ENCODE measurements at places on chromosomes 6 and 20.

- no peak for DNase-seq
Observed at GRCh38 chr6:169234634-169235033, 19.0 kb downstream of the THBS2 start.

GRCh38 chr6:39892490-39893129, 41.7 kb downstream of the MOCS1 start:
- peak; percentile 44 for DNase-seq

DNA sequence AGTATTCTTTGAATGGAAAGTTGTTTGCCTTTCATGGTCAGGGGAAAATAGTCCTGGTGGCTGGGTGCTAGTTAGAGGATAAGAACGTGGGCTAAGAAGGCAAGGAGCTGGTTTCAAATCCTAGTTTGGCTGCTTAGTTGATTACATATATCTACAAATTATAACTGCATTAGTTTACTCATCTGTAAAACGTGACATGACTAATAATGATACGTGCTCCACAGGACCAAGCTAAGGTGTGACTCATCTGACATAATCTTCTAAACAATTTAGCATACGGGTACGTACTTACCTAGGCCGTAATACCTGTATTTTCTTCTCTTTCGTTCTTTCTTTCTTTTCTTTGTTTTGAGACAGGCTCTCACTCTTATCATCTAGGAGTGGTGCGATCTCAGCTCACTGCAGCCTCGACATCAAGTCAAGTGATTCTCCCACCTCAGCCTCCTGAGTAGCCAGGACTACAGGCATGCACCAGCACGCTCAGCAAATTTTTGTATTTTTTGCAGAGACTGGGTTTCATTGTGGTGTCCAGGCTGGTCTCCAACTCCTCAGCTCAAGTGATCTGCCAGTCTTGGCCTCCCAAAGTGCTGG, 1274.2 kb upstream of the GJE1 start:
- DNase-seq, result no peak

GRCh38 chr6:13239530-13240455, 88.5 kb downstream of the TBC1D7 start:
- DNase-seq, result no peak

- DNase-seq, result no peak
Observed at GRCh38 chr6:121040831-121041230, 293.4 kb downstream of the TBC1D32 start.

GRCh38 chr20:62970307-62971210, 18.1 kb downstream of the SLC17A9 start:
- DNase-seq, result no peak

DNA sequence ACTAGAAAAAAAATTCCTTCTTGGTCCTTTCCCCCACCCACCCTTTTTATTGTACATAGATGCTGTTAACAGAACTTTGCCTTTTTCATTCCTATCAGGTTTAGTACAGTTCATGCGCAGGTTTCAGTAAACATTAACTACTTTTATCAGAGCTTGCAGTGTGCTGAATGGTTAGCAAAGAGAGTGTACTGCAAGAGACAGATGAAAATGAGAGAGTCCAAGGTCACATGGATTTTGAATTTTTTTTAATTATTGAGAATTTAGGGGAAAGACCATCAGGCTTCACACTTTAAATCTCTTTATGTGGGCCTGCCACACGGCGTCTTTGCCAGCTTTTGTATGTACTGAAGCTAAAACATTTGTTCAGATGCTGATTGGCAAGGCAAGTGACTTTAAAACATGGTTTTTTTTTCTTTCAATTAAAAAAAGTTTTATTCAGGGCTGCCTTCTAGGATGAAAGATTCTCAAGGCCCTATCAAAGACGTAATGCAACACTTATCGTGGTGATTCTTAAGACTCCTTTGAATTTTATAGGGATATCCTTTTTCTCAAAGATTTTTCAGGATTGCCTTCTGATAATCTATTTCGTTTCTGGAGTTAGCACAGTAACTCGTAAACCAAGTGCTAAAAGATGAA, 32.2 kb downstream of the RREB1 start:
- no peak for DNase-seq

GRCh38 chr20:15930311-15931305, 642.6 kb downstream of the KIF16B start:
- peak; percentile 14 for DNase-seq

- DNase-seq, result no peak
Observed at GRCh38 chr6:15864038-15864707, 201.3 kb upstream of the DTNBP1 start.

GRCh38 chr6:25359191-25359861, 80.2 kb downstream of the CARMIL1 start:
- no peak for DNase-seq

GRCh38 chr6:100685747-100686146, 195.4 kb downstream of the ASCC3 start:
- no peak for DNase-seq

DNA sequence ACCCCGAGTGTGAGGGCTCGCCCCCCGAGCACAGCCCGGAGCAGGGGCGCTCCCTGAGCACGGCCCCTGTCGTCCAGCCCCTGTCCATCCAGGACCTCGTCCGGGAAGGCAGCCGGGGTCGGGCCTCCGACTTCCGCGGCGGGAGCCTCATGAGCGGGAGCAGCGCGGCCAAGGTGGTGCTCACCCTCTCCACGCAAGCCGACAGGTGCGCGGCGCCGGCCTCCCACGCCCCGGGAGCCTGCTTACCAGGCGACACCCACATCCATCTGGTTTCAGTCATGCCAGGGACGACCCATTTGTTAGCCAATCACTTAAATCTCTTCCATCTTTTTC, 73.5 kb upstream of the PBOV1 start:
- DNase-seq, result no peak

DNA sequence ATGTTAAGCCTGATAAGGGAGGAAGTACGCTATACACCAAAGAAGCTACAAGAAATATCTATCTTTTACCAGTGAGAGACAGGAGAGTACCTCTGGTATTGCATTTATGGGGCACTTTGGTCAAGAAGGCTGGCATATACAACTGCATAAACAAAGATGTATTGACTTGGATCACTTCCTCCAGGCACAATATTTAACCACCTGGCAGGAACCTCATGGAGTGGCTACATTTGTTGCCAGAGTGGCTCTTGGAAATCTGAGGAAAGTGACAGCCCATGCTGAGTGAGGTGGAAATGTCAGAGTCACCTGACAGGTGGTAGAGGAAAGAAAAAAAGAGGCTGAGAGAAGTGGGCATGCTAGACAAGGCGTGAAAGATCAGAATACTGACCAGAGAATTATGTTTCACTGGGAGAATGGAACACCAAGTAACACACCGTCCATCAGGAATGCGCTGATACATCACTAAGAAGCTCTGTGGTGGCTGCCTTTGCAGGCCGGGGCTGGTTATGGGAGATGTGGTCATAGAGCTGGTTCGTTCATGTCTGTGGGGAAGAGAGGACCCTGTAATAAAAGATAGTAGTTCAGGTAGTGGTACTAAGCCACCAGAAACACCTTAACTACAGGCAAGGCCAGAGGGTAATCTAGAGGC, 61.4 kb upstream of the UFL1 start:
- no peak for DNase-seq

DNA sequence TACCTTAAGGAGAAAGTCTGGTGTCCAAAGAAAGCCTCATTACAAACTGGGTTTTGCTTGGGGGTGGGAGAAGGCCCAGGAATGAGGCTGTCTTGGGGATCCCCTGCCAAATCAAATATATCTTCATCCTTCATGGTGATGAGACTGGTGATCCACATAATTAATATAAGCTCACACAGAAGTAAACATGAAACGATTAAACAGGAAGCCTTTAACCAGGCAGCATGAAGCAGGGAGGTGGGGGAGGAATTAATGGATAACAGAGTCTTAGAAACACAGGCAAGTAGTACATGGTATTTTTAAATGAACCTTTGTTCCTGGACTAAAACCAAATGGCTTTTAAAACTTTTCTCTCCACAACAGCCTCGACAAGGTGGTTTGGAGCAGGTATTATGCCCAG, 437.5 kb downstream of the TFAP2A start:
- no peak for DNase-seq

- no peak for DNase-seq
Observed at GRCh38 chr6:169885831-169886230, 134.4 kb downstream of the ERMARD start.

- DNase-seq, result no peak
Observed at GRCh38 chr20:52975029-52975732, 3.0 kb downstream of the TSHZ2 start.

- DNase-seq, result no peak
Observed at GRCh38 chr20:60295214-60295613, 337.0 kb downstream of the CDH26 start.

GRCh38 chr6:144566868-144567615, 281.9 kb downstream of the UTRN start:
- peak; percentile 45 for DNase-seq

GRCh38 chr6:25504661-25505060, 147.4 kb upstream of the SCGN start:
- DNase-seq, result no peak

DNA sequence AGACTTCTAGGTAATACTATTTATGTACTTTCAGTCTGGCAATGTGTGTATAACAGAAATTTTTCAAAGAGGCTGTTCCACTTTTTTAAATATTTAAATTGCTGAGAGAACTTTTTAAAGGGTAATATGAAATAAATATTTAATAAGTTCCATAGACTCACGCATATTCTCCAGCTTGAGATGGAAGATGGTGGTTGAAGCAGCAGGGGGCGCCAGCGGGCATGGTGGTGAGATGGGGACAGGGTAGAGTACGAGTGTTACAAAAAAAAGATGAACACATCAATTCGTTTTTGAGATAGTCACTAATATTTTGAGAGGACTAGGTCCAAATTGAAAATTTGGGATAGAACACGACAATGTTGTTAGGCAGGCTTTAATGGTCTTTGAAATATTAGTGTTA, 68.4 kb downstream of the RSPO3 start:
- no peak for DNase-seq

- no peak for DNase-seq
Observed at GRCh38 chr6:89433252-89434149, 549 bp downstream of the ANKRD6 start.

DNA sequence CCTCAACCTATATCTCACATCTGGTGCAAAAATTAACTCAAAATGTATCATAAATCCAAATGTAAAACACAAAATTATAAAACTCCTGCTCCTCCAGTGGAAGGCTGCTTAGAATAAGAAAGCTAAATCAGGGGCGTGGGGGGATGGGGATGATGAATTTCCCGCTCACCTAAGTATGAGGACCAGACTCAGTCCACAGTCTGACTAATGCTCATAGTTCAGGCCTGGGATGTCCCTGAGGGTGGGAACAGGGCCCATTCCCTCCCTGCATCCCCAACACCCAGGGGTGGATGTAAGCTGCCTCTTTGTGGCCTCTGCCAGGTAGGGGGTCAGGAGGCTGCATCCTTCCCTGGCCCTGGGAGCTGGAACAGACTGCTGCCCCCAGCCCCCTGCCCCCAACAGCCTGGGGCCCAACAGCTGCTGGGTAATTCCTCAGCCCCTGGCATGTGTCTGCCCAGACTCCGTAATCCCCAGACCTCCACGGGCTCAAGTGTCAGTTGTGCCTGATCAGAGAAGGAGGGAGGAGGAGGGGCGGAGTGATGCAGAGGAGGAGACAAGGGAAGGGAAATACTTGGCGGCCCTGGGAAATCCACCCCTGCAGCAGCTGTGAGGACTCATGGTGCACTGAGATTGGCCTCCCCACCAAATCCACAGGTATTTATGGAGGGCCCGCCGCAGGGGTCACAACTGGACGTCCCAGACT, 224.5 kb downstream of the PREX1 start:
- no peak for DNase-seq

- no peak for DNase-seq
Observed at GRCh38 chr6:3232017-3232945, 4.8 kb upstream of the TUBB2B start.

DNA sequence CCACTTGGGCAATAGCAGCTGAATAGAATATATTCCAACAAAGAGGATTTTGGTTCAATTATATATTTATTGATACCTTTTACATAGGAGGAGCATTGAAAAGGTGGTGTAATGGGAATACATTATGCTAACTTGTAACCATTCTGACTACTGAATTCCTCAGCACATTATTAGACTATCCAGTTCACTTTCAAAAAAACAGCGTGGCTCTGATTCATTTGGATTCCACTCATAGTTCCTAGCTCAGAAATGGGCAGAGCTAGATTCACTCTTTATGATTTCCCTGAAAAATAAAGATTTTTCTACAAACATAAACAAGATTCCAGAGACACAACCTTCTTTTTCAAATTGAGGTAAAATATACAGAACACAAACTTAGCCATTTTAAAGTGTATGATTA, 9.2 kb upstream of the TRERF1 start:
- no peak for DNase-seq

DNA sequence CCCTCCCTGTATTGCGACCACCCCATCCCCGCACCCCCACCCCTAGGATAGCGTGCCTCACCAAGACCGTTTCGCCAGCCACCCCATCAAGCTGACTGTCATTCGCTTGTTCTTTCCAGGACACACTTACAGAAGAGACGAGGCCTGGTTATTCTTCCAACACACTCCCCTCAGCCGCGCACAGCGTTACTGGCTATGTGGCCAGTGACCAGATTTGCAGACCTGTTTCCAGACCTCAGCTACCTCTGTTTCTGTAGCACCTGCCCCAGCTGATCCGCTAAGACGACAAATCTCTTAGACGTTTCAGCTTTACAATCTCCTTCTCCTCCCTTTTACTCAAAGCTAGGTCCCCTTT, 26.1 kb downstream of the HLA-F start:
- no peak for DNase-seq

GRCh38 chr20:13777171-13777601, 7.5 kb downstream of the ESF1 start:
- DNase-seq, result no peak

DNA sequence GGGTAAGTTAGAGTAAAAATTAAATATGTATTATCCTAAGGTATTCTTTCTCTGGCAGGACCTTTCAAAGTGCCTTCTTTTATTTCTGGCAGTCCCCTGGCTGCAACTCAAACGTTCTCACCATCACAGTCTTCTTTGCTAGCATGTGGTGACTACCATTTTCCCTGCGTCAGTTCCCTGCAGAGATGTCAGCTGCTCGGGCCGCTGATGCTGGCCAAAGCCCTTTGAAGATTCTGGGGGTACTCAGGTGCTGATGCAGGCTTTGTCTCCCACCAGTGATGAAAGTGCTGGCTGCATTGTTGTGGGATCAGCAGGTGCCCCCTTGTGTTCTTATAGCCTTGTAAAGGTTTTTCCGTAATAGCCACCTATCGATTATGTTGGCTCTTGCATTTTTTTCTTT, 140.1 kb downstream of the BTBD3 start:
- no peak for DNase-seq

DNA sequence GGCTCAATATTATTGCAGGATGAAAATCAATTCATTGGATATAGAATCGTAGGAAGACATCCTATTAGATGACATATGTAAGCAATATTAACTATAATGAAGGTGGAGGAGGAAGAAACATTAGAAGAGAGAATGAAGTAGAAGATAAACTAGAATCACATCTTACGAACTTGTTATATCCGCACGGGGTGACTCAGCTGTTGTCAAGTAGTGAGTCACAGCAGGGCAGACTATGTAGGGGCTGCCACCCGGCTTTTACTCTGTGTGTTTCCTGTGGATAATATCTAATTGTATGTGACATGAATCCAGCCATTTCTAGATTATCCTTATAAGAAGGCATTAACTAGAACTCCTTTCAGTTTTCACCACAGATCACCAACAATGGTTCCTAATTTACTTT, 520.2 kb downstream of the DOK5 start:
- DNase-seq, result no peak

GRCh38 chr20:34863421-34863965, 9.2 kb downstream of the GGT7 start:
- no peak for DNase-seq

- peak; percentile 71 for DNase-seq
Observed at GRCh38 chr6:14731611-14732010, 514.3 kb upstream of the JARID2 start.
